Non-pigmented ciliary epithelial cell (primary cell): ENCODE measurements at places on chromosomes 16 and 17.

GRCh38 chr16:5361322-5361721 is 263.7 kb upstream of the EEF2KMT start:
- DNase-seq = no peak

GRCh38 chr16:50252082-50252611 is 14.2 kb upstream of the ADCY7 start:
- DNase-seq = no peak

GRCh38 chr17:35849469-35850348 is 19.0 kb downstream of the HEATR9 start:
- peak; percentile 43 for DNase-seq

GRCh38 chr16:1909561-1910231 is 8.5 kb downstream of the HS3ST6 start:
- DNase-seq = no peak

GRCh38 chr17:50199211-50199802 is 2.1 kb downstream of the COL1A1 start:
- DNase-seq = no peak

DNA sequence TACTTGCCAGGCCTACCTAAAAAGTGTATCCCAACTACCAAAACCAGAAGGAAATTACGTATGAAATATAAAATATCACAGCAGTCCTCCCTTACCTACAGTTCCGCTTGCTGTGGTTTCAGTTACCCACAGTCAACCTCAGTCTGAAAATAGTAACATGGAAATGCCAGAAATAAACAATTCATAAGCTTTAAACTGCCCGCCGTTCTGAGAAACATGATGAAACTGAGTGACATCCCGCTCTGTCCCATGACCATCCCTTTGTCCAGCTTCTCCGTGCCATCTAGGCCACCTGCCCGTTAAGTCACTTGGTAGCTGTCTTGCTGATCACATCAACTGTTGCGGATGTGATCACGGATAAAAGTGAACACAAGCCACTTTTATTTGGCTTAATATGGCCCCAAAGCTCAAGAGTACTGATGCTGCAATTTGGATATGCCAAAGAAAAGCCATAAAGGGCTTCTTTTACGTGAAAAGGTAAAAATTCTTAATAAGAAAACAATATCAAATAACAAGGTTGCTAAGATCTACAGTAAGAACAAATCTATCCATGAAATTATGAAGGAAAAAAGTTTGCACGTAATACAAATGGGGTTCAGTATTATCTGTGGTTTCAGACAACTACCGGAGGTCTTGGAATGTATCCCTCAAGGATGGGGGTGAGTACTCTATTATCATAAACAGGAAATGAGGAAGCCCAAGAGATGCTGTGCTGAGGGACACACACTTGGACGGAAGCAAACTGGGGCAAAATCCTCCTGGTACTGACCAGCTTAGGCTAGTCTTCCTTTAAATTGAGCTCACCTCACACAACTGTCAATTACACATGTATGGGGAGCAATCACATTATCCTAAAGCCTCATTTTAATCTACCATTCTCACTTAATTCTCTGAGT is 8.2 kb downstream of the USP22 start:
- no peak for DNase-seq

- no peak for DNase-seq
These were observed 63.4 kb downstream of the CYTH1 start for GRCh38 chr17:78718575-78719208.

- DNase-seq = no peak
These were observed 8.8 kb downstream of the PRSS22 start for GRCh38 chr16:2848933-2849725.

DNA sequence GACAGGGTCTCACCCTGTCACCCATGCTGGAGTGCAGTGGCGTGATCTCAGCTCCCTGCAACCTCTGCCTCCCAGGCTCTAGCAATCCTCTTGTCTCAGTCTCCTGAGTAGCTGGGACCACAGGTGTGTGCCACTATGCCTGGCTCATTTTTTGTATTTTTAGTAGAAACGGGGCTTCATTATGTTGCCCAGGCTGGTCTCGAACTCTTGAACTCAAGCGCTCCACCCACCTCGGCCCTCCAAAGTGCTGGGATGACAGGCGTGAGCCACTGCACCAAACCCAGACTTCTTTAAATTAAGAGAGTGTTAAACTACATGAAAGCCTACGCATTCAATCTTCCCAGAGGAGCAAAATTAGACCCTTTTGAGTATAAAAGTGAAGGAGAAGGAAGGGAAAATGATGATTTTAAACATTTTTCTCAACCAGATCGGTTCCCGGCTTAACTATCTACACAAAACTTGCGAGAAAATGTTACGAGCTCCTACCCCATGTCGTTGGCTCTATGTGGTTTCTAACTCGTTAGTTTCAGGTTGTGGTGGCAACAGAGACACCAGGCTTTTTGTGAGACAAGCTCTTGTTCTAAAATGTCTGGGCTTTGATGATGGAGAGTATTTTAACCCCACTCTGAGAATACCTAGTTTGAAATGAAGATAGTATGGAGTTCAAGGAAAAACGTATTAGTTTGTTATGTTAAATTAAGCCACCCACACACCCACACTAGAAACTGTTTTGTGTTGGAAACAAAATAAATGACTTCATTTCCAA is 26.3 kb downstream of the STAT5B start:
- no peak for DNase-seq

DNA sequence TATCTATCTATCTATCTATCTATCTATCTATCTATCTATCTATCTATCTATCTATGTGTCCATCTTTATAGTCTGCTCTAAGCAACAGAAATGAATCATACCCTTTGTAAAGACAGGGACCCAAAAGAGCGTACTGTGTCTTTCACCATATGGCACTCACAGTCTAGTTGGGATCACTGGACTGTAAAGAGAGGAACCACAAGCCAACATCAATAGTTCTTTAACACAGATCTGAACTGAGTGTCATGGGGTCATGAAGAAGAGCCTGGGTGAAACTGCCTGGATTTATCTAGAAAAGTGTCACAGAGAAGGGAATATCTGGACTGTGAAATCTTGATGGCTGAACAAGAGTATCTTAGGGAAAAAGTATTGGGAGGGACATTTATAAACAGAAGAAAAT is 619.1 kb upstream of the SOX9 start:
- no peak for DNase-seq

GRCh38 chr17:58665946-58666857 is 25.6 kb downstream of the TEX14 start:
- DNase-seq = no peak

DNA sequence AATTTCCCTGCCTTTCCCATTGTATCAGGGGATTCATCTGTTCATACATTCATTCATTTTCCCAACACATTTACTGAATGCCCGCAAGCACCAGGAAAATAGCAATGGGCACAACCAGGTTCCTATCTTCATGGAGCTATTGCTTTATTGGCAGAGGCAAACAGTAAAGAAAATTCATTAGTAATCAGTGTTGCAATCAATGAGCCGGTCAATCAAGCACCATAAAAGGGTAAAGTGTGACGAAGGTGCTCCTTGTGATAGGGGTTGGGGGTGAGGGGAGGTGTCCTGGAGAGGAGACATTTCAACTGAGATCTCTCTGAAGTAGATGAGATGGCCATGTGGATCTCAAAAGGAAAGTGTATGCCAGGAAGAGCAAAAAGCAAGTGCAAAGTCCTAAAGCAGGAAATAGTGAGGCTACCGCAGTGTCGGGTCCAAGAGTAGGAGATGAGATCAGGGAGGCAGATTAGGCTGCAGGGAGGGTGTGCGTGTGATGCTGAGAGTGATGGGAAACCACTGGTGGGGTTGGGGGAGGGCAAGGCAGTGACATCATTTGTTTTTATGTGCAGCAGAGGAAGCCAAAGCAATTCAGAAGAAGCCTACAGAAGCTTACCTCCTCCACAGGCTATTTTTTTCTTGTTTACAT is 28.4 kb downstream of the CDH13 start:
- DNase-seq = peak; percentile 83

DNA sequence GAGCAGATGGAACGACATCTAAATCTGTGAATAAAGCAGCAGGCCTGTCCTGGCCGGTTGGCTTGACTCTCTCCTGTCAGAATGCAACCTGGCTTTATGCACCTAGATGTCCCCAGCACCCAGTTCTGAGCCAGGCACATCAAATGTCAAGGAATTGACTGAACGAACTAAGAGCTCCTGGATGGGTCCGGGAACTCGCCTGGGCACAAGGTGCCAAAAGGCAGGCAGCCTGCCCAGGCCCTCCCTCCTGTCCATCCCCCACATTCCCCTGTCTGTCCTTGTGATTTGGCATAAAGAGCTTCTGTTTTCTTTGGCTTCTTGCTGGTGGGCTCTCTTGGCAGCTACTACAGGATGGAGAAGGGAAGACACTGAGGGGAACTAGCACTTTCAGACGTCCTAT is 4.1 kb upstream of the RSAD1 start:
- no peak for DNase-seq

DNA sequence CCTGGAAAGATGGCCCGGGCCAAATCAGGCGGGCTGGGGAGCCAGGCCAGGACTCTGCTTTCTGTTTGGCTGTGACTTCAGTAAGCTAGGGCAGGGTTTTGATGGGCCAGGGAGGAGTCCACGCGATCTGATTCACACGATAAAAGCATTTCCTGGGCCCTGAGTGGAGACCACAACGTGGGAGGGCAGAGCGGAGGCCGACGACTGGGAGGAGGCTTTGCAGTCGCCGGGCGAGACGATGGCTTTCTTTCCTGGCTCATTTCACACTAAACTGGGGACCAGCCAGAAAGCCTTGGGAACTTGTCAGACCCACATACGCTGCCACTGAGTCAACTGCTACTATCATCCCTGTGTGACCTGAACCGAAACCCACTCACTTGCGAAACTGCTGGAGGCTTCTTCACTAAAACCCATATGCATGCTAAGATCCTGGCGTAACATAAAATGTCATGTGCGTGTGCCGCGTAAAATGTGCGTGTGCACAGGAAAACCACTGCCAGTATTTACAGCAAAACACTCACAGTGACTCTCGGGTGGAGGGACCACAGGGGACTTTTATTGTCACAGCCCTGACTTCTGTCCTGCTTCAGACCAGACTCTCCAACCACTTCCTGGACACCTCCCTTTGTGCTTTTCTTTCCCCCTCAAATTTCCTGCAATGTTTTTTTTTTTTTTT is 14.2 kb upstream of the RHBDF2 start:
- peak; percentile 61 for DNase-seq

DNA sequence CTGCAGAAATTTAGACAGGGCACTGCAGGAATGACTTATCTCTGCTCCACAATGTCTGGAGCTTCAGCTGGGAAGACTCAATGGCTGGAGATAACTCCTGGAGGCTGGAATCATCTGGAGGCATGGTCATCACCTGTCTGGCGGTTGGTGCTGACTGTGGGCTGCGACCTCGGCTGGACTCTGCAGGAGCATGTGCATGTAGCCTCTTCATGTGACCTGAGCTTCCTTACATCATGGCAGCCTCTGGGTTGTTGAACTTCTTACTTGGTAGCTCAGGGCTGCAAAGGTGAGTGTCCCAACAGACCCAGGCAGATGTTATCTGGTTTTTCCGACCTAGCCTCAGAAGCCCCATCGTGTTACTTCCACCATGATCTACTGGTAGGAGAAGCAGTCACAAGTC is 188.2 kb upstream of the RPL38 start:
- no peak for DNase-seq

GRCh38 chr16:27246439-27246838 is 22.1 kb downstream of the NSMCE1 start:
- no peak for DNase-seq

DNA sequence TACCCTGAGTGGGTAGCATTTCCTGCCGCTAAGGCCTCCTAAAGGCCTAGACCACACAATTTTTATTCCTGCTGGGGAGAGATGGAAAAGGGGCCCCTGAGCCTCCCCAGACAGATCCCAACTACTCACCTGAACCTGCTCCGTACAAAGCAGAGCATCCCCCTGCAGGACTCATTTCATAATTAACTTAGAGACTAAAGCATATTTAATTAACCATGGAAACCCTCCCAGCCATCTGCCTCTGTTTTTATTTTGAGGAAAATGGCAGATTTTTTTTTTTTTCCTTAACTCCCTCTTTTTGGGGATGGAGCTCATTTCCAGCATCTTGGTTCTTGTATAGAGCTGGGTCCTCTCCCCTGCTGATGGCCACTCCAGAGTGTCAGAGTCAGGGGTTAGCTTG is 96.5 kb upstream of the CRHR1 start:
- DNase-seq = no peak

DNA sequence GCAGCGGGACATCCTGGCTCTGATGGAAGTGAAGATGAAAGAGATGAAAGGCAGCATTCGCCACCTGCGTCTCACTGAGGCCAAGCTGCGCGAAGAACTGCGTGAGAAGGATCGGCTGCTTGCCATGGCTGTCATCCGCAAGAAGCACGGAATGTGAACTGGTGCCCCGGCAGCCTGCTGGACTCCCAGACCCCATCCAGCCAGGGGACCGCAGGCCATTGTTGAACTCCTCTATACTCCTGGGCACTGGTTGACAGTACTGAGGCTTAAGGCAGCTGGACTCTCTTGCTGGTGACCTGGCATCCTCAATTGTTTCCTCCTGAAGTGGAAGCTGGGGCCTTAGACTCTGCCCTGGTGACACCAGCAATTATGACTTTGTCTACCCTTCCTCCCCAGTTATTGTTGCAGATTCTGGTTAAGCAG is 1.2 kb downstream of the THAP11 start:
- DNase-seq = no peak

DNA sequence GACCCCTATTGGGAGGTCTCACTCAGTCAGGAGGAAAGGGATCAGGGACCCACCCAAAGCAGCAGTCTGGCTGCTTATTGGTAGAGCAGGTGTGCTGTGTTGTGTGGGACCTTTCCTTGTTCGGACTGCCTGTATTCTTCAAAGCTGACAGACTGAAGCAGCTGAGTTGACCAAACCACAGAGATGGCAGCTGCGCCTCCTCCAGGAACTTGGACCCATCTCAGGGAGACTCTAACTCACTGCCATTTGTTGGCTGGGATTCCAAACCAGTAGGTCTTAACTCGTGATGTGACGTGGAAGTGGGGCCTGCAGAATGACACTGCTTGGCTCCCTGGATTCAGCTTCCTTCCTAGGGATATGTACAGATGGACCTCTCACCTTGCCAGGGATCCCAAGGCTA is 9.6 kb upstream of the UQCRC2 start:
- no peak for DNase-seq

DNA sequence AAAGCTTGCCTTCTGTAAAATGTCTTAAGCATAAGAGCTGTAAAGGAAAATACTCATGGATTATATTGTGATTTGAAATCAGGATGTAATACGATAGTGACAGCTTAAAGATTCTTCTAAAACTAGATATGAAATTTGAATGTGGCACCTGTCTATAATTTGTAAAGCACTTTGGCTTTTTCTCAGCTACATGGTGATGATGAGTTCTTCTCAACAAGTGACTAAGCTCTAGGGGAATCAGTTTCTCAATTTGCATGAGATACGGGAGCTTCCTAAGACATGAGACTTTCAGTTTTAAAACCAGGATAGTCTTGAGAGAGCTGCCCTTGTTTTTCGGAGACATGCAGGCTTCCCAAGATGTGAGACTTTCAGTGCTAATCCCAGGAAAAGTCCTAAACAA is 439.2 kb downstream of the CDH13 start:
- DNase-seq = no peak

- DNase-seq = peak; percentile 20
These were observed 41.2 kb downstream of the C16orf87 start for GRCh38 chr16:46789499-46790414.

DNA sequence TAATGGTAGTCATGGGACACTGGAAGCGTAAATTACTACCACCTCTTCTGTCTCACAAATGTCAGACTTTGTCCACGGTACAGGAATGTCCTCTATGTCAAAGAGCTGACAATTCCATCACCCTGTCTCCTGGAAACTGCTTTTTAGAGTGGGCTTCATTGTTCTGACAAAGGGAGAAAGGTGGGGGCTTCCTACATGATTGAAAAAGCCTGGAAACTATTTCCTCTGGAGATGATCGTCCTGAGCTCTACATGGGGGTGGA is 53.1 kb downstream of the VAT1L start:
- no peak for DNase-seq

- DNase-seq = no peak
These were observed 74.6 kb downstream of the AMFR start for GRCh38 chr16:56350491-56351405.
